ENCODE measurements at places on chromosomes 2 and 18. TPM values are rescaled to one million over a fixed set of nuclear protein-coding genes. Genes with fewer than 3 reads are reported as not detected.

GRCh38 chr2:20110876-20111275 lies 59.4 kb upstream of the LAPTM4A start:
- no peak for DNase-seq

DNA sequence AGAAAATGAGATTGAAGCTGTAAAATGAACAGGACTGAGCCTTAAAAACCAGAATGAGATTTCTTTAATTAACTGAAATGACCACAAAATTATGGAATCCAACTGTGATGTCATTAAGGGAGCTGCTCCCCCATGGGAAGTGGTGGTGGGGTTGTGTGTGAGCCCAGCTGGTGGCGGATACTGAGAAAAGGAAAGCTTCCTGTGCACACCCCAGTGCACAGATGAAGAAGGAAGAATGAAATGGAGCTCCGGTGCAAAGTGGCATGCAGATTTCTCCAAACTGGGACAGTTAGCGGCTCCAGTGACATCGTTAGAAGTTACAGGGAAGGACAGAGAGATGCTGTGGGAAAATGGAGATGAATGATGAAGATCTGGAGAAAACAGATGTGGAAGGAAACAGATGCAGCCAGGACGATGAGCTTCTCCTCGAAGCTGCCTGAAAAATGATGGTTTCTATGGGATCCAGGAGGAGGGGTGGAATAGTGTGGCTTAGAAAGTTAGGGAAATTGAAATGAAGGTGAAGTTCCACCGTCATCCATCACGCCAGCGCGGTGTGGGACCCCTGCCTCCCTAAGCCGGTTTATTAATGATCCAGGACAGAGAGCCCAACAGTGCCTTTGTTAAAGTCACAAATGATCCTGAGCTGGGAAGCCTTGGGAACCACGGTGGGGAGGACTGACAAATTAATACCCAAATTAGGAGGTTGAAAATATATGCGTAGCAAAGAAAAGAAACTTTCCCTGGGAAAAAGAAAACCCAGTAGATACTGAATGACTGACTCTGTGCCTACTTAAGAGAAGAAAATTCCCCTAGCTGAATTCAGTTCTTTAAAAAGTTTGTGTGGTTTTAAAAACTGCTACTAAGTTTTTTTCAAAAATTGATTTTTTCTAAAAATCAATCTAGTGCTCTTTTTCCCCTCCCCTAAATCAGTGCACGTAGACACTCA lies 77.2 kb downstream of the TSN start:
- no peak for DNase-seq

- DNase-seq = peak; percentile 79
These were observed 423.7 kb downstream of the METTL4 start for GRCh38 chr18:2147476-2148230.

- DNase-seq = no peak
These were observed 328.4 kb upstream of the DDX18 start for GRCh38 chr2:117486081-117486480.

GRCh38 chr2:74646834-74647482 lies 1.2 kb downstream of the M1AP start:
- DNase-seq = no peak

DNA sequence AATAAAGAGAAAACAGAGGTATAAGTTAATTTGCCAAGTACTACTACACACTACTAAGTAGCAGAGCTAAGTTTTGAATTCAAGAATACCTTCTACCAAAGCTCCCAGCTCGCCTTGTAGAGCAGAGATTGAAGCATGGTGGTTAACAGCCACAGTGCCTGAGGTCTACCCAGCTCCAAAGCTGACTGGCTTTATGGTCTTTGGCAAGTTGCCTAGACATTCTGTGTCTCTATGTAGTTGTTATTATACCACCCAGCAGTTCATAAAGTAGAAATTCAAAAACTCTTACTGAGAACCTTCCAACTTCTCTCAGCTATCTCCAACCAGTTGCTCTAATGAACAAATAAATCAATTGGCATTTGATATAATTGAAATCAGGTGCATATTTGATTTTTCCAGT lies 87.8 kb downstream of the PDE11A start:
- no peak for DNase-seq

- no peak for DNase-seq
These were observed 77.5 kb upstream of the DAPL1 start for GRCh38 chr2:158717366-158718195.

DNA sequence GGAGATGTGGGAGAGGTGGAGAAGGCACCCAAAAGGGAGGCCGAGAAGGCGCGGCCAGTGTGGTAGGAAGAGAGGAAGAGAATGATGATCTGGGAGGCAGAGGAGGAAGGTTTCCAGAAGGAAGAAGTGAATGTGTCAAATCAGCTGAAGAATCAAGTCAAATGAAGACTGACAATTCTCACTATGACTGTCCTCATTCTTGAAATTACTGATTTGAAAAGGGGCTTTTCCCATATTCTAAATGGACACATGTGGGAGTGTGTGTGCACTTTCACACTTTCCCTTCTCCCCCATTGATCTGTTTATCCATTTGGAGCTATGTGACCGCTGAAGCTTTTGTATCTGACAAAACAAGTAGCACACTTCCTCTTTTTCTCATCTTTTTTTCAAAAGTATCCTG lies 6.1 kb downstream of the AFF3 start:
- DNase-seq = no peak

GRCh38 chr2:16664809-16665747 lies 556 bp downstream of the CYRIA start:
- DNase-seq = no peak

GRCh38 chr2:66570471-66570870 lies 135.5 kb downstream of the MEIS1 start:
- DNase-seq = no peak

- no peak for DNase-seq
These were observed 1.2 kb upstream of the BCL11A start for GRCh38 chr2:60554646-60555065.

- no peak for DNase-seq
These were observed 1006.6 kb upstream of the POU3F3 start for GRCh38 chr2:103847276-103847675.

- no peak for DNase-seq
These were observed 421.7 kb downstream of the RNF144A start for GRCh38 chr2:7338961-7339360.

DNA sequence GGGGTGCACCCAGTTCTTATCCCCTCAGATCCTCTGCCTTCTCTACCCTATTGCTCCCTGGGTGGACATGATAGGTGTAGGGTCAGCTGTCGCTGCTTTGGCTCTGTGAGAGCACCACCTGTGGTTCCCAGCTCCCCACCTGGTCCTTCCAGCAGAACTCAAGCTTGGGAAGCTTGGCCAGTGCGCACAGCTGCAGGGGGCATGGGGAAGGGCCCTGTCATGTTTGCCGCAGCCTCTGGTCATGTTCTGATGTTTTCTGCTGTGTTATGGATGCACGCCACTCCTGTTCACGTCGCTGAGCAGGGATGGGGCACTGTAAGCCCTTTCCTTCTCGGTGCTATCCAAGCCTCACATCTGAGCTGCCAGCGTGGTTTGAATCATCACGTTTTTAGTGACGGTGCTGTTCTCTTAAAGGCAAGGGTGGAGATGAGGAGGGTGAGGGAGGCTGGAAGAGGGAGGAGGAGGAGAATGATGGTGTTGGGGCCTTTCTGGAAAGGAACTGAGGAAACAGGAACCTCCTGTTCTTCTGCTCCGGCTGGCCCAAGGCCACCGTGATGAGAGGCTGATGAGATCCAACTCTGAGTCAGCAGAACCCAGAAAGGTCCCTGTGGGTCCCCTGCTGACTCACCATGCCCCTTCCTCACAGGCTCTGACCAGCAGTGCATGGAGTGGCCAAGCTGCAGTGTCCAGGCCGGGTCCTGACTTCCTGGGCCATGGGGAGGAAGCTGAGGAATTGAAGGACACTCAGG lies 78.0 kb downstream of the LIPG start:
- no peak for DNase-seq

DNA sequence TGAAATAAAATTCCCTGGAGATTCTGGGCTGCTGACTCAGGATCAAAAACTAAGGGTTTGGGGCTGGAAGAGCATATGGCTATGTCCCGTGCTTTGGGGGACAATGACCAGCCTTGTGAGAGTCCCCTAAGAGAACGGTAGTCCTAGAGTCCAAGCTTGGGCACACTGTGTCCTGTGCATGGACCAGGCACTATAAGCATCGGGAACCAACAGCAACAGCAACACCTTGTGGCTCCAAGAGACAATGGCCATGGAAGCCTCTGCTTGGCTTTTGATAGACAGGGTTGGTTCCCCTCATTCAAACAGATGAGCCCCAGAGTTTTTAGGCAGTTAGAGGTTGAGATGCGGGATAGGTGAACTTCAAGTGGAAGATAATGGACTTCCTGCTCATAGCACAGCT lies 294.4 kb upstream of the CHAC2 start:
- DNase-seq = no peak

GRCh38 chr2:109295070-109295780 lies 166.2 kb downstream of the SH3RF3 start:
- DNase-seq = no peak

The GREB1L gene
- total RNA-seq = 0.07 TPM

The CHN1 gene
- 8.1 TPM for total RNA-seq

The SERPINB13 gene
- total RNA-seq = not detected

The RIOK3 gene
- 41.3 TPM for total RNA-seq

The RAB6C gene
- total RNA-seq = not detected

The ITGB6 gene
- total RNA-seq = not detected

The SULT1C4 gene
- not detected for total RNA-seq

The SAG gene
- total RNA-seq = not detected

The CAVIN2 gene
- total RNA-seq = 44.0 TPM

The MTCL1 gene
- 15.1 TPM for total RNA-seq

The HNMT gene
- total RNA-seq = not detected

The SH3RF3 gene
- 0.82 TPM for total RNA-seq

All from MG63 (cell line).